ENCODE measurements at places on chromosomes 13 and 19.

DNA sequence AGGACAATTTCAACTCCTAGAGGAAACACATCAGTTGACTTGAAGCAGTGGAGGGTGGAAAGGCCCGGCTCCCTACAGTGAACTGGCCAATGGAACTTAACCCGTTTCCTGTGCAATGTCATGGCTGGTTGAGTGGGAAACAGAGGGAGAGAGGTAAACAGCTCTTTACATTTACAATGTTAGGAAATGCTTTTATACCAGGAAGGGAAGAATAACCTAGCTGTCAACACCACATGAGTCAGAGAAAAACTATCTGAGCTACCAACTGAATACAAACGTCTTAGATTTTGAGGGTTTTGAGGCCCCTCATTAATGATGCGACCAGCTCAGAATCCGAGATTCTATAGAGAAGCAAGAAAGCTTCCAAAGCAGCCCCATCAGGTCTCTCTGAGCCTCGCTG lies 36.7 kb downstream of the CARD8 start:
- DNase-seq = no peak

DNA sequence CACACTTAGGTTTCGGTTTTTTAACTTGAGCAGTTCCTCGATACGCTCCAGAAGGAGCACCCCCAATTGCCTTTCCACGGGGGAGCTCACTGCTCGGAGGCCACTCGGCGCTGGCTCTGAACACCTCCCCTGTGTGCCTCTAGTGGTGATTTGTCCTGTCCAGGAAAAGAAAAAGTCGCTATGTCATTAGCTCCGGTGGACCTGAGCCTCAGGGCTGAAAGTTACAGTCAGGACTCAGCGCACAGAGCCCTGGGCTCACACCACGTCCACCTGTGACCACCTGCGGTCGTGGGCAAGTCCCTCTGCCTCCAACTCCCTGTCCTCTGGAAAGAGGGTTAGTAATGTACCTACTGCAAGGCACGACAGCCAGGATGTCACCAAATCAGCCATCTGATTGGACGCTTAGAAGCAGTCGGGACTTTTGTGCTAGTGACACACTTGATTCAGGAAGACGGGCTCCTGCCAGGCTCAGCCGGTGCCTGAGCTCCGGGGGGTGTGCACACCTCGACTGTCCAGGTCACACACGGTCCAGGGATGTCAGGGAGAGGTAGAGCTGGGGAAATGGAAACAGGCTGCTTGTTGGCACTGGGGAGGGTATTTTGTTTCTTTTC lies 3.9 kb upstream of the TMPRSS9 start:
- no peak for DNase-seq

DNA sequence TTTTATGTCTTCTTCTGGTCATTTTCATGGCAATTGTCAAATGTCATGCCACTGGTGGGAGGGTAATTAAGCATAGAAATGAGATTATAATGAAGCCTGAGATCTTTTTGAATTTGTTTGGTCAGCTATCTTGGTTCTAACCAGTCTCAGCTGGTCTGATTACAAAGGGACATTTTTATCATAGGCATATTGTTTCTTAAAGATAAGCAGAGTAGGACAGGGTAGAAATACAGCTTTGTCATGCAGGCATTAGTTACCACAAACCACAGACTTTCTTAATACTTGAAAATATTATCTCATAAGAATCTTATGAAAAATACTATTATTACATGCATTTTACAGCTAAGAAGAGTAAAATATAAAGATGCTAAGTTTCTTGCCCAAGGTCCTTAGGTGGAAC lies 1761.5 kb downstream of the PCDH9 start:
- no peak for DNase-seq

DNA sequence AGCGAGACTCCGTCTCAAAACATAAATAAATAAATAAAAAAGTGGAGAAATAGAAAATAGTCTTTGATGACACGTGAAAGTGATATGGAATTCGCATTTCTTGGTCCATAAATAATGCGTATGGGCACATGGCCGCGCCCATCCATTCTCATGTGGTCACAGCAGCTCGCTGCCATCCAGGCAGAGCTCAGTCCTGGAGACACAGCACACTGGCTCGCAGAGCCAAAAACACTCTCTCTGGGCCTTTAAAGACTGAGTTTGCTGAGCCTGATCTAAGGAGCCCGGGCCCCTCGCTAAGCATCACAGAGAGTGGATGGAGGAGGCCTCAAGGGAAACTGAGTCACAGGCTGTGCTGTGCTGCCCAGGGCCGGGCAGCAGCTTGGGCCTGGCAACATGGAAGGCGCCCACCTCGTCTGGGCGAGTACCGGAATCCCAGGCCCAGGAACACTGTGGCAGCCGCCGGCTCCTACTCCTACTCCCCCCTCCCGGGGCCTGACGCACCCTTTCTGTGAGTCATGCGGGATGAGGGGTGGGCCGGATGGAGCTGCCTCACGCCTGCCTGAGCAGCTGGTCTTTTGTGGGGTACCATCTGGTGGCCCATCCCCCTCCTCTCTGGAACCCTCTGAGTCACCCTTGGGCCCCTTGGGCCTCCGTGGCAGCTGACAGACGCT lies 28.9 kb upstream of the CACTIN start:
- no peak for DNase-seq

DNA sequence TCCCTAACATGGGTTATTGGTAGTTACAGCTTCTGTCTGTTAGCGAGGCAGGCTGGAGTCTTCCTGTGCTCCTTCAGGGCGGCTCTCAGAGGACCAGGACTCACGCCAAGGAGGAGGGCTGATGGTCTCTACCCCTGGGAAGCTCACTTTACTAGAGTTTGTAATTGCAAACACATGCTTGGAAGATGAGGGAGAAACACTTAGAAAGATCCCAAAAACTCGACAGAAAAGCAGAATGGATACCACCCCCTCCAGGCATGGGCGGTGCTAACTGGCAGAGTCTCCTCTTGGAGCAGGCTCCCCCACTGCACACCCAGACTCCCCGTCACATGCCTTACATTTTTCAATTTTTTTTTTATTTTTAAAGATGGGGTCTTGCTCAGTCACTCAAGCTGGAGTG lies 62.0 kb downstream of the PARP4 start:
- no peak for DNase-seq

GRCh38 chr19:50909240-50910070 lies 1.7 kb downstream of the KLK4 start:
- DNase-seq = no peak

DNA sequence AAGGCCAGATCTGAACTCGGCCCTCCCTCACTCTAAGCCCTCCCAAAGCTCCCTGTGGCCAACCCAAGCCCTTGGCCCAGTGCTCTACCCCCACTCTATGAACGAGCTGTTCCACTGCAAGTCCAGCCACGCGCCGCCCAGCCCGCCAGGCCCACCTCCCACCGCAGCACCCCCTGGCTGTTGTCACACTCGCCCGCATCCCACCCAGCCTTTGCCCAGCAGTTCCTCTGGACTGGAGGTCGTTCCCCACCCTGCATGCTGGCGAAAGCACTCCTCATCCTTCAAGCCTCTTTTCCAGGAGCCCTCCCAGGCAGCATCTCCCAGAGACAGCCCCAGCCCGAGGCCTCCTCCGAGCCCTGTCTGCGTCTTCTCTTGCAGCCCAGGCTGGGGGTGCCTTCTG lies 33.1 kb upstream of the ONECUT3 start:
- no peak for DNase-seq

GRCh38 chr13:106911627-106912026 lies 343.7 kb upstream of the ARGLU1 start:
- no peak for DNase-seq

DNA sequence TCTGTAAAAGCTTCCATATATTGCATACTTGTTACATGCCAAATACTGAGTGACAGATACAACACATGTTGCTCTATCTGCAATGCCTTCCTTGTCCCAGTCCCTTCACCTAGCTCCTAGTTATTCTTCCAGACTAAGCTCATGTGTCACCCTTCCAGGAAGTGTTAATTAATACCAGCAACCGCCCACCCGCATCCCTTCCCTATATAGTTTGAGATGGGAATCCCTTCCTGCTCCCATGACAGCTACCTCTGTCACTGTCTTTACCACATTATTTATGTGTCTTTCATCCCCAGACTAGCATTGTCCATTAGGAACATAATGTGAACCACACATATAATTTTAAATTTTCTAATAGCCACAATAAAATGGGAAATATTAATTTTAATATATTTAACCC lies 49.5 kb upstream of the FRY start:
- no peak for DNase-seq

- no peak for DNase-seq
Observed at GRCh38 chr19:16263141-16263761, 61.4 kb upstream of the KLF2 start.

GRCh38 chr13:92954746-92955145 lies 271.9 kb upstream of the GPC6 start:
- DNase-seq = no peak

GRCh38 chr19:46618670-46619231 lies 6.1 kb downstream of the PTGIR start:
- no peak for DNase-seq

GRCh38 chr19:12330340-12330739 lies 3.1 kb downstream of the ZNF563 start:
- DNase-seq = no peak

- DNase-seq = no peak
Observed at GRCh38 chr19:35977446-35978222, 17.4 kb upstream of the SDHAF1 start.

DNA sequence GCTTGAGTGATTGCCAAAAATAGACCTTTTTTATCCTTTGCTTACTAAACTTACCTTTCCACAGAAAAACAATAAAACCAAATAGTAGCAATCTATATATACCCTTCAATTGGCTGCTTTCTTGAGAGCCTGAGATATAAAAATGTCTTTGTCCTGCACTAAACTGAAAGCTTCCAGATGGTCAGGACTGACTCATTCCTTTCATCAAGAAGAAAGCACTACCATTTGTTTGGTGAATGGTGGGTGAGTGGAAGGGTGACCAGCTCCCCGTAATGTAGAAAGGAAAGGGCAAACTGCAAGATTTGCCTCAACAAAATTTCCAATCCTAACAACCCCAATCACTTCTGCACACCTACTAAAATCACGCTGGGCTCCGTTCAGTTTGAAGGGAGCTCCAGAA lies 67.8 kb downstream of the SACS start:
- no peak for DNase-seq
